ENCODE measurements at places on chromosomes 11 and 22. TPM values are rescaled to one million over a fixed set of nuclear protein-coding genes. Genes with fewer than 3 reads are reported as not detected.

Gene TMPRSS6
- 0.10 TPM for polyA plus RNA-seq

Gene PRODH
- 12.3 TPM for polyA plus RNA-seq

Gene TPCN2
- polyA plus RNA-seq, result 7.1 TPM

Gene RAB36
- 0.80 TPM for polyA plus RNA-seq

DNA sequence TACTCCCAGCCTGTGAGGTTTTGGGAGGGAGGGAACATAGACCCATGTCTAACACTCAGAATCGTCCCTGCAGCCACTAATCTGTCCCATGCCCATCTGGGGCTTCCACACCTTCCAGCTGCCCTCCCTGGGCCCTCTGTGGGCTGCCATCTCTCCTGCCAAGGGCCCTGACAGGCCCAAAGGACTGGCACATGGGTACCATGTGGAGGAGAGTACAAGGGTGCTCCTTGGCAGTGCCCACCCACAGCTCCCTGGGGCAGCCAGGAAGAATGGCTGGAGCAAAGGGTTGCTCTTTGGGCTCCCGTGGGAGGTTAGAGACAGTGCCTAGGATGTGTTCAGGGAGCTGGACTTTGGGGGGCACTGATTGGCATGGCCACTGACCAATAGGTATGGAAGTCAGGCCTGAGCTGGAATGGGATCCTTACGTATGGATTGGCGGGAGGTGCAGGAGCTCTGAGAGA, 56.8 kb downstream of the CD82 start:
- no peak for DNase-seq

DNA sequence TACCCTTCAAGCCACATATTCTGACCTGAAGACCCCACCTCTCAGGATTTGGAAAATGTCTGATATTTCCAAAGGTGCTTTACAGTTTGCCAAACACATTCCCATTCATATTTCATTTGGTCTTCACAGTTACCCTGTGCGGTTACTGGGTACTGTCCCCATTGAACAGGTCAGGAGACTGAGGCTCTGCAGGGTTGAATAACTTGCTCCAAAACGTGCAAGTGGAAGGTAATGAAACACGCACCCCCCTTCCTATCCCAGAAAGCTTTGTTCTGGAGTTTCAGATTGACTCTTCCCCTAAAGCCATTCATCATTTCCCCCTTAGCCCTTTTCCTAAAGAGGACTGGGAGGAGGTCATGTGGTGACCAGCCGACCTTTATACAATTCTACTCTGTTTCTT, 18.8 kb downstream of the MICAL2 start:
- no peak for DNase-seq

- no peak for DNase-seq
Observed at GRCh38 chr11:95229993-95230809, 801 bp downstream of the SESN3 start.

DNA sequence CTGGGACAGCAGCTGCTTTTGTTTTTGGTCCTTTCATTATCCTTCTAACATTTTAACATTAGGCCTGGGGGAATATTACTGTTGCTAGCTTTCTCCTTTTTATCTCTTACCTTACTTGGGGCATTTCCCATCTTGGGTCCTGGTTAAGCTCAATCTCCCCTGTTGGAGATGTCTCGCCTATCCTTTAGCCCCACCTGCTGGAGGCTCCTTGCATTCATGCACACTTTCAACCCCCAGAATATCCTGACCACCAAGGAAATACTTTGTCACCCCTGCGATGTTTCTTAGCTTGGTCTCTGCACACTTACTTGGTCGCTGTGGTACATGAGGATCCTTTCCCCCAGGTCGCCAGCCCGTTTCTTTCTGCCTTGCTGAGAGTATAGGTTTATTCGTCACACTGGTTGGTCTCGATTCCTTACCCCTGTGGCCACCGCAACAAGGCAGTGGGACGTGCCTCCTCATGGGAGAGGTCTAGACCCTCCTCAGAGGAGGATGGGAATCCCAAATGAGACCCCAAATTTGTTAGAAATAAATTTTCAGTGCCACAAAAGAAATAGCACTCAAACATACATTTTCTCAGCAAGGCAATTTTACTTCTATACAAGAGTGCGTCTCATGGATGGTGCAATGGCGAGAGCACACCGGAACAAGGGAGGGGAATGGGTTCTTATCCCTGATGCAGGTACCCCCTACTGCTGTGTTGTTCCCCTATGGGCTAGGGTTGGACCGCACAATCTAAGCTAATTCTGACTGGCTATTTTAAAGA, 5.4 kb upstream of the TXN2 start:
- no peak for DNase-seq

GRCh38 chr22:19991645-19992451, 24.8 kb downstream of the ARVCF start:
- no peak for DNase-seq

DNA sequence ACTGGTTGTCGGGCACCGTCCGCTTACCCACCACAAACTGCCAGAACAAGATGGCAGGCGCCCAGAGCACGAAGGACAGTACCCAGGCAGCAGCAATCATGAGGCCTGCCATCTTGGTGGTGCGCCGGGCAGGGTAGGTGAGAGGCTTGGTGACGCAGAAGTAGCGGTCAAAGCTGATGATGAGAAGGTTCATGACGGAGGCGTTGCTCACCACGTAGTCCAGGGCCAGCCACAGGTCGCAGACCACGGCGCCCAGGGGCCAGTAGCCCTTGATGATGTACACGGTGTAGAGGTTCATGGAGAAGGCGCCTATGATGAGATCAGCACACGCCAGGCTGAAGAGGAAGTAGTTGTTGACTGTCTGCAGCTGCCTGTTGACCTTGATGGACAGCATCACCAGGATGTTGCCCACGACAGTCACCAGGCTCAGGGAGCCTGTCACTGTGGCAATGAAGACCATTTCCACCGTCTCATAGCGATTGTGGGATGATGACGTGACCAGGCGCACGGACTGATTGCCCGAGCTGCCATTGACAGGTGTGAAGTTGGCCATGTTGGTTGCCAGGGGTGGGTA, 4.6 kb downstream of the MDK start:
- no peak for DNase-seq

DNA sequence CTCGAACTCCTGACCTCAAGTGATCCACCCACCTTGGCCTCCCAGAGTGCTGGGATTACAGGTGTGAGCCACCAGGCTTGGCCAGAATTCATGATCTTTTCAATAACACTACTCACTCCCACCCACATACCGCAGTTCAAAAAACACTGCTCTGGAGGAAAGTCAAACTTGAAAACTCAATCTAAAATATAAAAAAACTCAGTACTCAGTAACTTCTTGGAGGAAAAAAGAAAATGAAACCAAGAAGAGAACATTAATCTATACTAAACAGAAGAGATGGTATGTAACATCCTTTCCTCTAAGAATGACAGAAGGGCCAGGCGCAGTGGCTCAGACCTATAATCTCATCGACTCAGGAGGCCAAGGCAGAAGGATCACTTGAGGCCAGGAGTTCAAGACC, 58.3 kb downstream of the MRTFA start:
- DNase-seq, result no peak
